Mammary epithelial cell (primary cell): ENCODE measurements at places on chromosomes 7 and 10.

GRCh38 chr10:110641256-110641655, 2.9 kb upstream of the RBM20 start:
- peak; percentile 37 for DNase-seq

- no peak for DNase-seq
Measured at GRCh38 chr10:110068780-110069179, 61.0 kb downstream of the ADD3 start.

GRCh38 chr7:30683306-30683705, 1.1 kb upstream of the CRHR2 start:
- no peak for DNase-seq

- DNase-seq = no peak
Measured at GRCh38 chr10:73581918-73582317, 9.2 kb downstream of the USP54 start.

DNA sequence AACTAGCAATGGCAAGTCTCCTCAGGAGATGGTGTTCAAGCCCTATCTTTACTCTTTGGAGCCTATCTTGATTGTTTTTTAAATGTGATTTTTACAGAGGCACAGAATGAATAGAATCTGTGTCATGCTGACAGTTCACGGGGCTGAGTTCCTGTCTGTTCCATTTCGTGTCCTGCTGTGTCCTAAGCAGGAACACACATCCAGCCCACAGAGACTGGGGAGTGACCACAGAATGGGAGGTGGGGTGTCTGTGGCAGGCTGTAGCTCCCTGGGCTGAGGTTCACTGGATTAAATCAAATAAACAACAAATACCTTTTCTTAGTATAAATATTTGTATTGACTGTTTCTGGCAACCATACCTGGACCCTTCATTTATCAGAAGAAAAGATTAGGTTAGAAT, 73.4 kb upstream of the CARD11 start:
- DNase-seq = no peak

GRCh38 chr10:22834471-22834870, 93.4 kb upstream of the ARMC3 start:
- no peak for DNase-seq

DNA sequence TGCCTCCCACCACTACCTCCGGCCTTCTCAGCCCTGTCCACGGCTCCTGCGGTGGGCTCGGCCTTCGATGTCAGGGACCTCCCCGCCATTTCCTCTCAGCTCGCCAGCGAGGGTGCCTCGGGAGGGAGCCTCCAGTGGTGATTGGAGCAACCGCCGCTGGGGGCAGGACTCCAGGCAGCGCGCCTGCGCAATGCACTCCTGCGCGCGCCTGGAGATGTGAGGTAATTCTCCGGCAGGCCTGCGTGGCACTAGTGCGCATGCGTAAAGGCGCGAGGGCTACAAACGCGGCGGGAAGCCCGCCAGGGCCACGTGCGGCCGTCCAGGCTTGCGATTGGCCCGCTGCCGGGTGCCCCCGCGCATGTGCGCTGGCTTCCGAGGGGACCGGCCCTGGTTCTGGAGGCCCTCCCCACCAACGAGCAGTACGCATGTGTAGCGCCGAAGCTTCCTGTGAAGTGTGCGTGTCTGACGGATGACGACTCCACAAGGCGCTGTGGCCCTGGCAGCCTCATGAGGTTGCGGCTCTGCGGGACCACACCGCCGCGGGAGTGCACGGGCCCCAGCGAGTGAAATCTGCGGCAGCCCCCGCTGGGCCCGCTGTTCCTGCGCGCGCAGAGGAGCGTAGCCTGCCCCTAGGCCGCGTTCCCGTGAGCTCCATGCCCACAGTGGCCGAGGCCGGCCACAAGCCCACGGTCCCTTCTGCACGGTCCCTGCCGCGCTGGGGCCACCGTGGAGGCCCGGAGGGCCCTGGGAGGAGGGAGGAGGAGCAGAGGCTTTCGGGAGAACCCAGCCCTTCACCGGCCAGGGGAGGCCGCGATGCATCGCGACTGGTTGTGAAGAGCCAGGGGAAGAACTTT, at the start of gene SYCE1:
SYCE1 (minus strand) TSS at position 143 of the 854 bp plus-strand sequence; CDS start at position 89, 54 bp downstream.
- no peak for DNase-seq

GRCh38 chr10:21150166-21150565, 253.1 kb upstream of the NEBL start:
- no peak for DNase-seq

DNA sequence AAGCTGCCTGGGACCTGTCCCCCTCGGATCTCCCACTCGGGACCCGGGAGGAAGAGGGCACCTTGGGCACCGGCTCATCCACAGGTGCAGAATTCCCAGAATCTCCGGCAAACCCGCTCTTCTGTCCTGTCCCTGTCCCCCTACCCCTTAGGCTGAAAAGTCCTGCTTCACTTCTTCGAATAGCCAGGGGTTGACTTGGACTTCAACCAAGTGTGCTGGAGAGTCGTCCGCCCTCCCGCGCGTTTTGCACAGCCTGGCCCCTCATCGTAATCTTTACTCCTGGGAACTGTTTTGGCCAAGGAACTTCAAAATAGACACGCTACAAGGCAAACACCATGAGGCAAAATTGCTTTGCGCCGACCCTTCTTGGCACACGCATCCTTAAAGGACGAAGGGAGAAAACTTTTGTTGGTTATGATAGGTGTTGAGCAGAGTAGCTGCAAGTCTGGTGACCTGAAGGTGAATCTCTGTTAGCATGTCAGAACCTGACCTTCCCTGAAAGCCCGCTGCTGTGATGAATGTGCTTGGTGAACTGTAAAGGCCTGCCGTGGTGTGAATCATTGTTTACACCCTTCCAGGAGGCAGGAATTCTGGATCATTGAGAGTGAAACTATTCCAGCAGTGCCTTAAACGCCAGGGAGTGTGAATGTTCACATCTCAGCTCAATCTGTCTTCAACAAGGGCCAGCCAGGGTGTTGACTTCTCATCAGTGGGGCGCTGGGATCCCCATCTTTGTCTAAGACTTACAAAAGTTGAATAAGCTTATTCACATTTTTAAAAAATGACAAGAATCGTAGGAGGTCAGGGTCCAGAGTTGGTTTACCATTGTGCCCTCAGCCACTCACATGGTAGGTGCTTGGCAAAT, 589 bp upstream of the RAPGEF5 start:
- peak; percentile 92 for DNase-seq

DNA sequence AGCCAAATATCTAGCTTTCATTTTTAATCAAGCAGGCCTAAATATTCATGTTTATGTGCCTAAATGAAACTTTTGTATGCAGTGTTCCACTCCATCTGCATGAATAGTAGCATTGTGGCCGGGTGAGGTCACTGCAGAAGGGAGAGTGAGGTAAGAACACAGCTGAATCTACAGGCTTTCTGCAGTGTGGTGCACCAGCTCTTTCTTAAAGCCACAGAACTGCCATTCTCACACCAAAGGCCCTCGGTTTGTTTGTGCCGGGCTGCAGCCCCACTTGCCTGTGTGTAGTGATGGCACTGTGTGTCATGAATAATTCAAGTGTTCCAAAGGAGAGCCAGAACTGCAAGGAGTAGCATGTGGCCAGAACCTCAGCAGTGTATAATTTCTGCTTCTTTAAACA, 204.1 kb downstream of the TRIL start:
- peak; percentile 68 for DNase-seq

DNA sequence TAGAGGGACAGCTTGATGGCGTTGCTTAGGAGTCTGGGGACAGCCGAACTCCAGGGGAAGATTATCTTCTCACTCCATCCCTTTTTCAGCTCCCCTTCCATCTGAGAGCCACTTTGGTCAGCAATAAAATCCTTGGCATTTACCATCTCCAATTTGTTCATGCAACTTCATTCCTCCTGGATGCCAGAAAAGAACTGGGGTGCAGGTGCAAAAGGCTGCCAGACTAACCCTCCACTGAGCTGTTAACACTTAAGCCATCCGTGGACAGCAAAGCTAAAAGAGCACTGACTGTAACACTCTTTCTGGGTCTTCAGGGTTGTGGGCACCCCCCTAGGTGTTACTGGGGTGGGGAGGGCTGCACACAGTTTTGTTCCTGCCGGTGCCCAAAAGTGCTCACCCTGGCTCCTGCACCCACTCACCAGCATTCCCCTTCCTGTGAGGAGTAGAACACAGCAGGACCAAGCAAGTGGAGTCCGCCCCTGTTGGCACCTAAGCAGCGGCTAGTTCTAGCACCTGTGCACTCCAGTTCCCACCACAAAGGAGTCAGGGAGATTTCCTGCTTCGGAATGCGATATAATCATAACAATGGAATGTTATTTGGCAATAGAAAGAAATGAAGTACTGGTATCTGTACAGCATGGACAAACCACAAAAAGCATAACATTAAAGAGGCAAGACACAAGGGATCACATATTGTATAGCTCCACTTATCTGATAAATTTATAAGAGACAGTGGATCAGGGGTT, 95.1 kb downstream of the NPY start:
- peak; percentile 89 for DNase-seq

GRCh38 chr7:22617166-22617565, 109.8 kb upstream of the IL6 start:
- no peak for DNase-seq

DNA sequence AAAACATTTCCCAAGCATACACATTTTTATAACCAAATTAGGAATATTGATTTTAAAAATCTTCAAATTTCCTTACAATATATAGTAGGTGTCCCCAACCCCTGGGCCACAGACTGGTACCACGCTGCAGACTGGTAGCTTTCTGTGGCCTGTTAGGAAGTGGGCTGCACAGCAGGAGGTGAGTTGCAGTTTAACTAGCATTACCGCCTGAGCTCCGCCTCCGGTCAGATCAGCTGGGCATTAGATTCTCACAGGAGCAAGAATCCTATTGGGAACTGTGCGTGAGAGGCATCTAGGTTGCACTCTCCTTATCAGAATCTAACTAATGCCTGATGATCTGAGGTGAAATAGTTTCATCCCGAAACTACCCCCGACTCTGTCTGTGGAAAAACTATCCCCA, 62.1 kb downstream of the ZWINT start:
- no peak for DNase-seq

DNA sequence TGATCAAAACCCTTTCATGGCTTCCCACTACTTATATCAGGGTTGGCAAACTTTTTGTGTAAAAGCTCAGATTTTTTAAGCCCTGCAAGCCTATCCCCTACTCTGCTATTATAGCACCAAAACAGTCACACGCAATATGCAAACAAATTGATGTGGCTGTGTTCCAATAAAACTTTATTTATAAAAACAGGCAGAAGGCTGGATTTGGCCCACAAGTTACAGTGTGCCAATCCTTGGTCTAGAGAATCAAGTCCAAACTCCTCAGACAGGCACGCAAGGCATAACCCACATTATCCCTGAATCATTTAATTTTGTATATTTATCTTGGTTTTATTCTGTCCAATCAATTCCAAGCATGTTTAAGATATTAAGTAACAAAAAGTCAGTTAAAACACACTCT, 71.9 kb downstream of the SGMS1 start:
- no peak for DNase-seq

GRCh38 chr10:58140691-58141347, 126.9 kb downstream of the IPMK start:
- DNase-seq = no peak
